ENCODE measurements at places on chromosomes 6 and 20.
A peak's percentile ranks its signal among the peaks of the same experiment; 100 is the strongest.

DNA sequence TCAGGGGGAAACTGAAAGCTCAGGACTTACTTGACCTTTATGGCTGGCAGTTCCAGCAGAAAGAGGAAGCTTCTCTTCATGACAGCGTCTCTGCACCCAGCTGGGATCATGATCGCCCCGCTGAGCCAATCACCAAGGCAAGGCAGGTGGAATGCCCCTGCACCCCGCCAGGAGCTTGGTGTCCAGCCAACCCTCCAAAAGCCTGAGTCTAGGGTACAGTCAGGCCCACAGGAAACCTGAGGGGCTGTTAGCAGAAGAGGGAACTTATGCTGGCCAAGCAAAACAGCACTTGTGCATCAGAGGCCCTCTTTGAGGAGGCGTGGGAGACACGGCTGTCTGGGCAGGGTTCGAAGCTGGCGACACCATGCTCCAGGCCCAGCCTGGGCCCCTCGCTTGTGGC lies 188.3 kb upstream of the GMDS start:
- H3K27ac ChIP-seq = no peak overlapping the region
- no peak for DNase-seq
- H3K36me3 ChIP-seq = no peaks in the 10 kb centered on the region
- H3K27me3 ChIP-seq = no peaks in the 10 kb centered on the region

GRCh38 chr20:50918403-50918802 lies 12.8 kb downstream of the ADNP start:
- no peaks in the 10 kb centered on the region for H3K36me3 ChIP-seq
- H3K4me1 ChIP-seq = peaks cover 41% of the 10 kb centered on the region
- H3K27ac ChIP-seq = no peak overlapping the region
- no peak for DNase-seq
- no peak overlapping the region for H3K4me3 ChIP-seq

- no peaks in the 10 kb centered on the region for H3K4me1 ChIP-seq
- H3K4me3 ChIP-seq = no peak overlapping the region
- no peak overlapping the region for H3K27ac ChIP-seq
- no peaks in the 10 kb centered on the region for H3K36me3 ChIP-seq
- H3K27me3 ChIP-seq = no peaks in the 10 kb centered on the region
These were observed 47.6 kb upstream of the SIM1 start for GRCh38 chr6:100512203-100512862.

DNA sequence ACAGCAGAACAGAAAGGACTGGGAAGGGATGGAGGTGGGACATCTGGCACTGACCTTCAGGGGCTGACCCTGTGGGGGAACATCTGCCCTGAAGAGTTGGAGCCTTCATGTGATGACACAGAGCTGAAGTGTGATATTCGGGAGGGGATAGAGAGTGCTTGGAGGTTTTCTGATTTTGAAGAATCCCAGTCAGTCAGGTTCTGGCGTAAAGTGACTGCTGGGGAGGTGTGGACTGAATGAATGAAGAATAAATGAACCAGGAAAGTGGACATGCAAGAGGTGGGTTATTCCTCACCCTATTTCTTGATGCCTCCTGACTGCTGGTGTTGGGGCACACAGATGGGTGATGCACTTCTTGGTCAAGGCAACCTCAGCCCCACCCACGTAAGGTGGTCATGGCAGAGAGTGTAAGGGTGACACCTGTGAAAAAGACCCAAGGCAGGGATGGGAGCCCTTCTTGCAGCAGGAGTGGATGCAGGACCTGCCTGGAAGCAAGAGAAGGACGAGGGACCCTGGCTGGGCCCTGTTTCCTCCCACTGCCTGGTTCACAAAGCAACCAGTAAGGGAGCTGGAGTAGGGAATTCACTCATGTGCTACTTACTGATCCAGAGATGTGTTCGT lies 13.1 kb downstream of the MICA start:
- H3K4me3 ChIP-seq = no peak overlapping the region
- DNase-seq = no peak
- peaks cover 45% of the 10 kb centered on the region for H3K36me3 ChIP-seq
- no peaks in the 10 kb centered on the region for H3K4me1 ChIP-seq
- no peak overlapping the region for H3K27ac ChIP-seq

DNA sequence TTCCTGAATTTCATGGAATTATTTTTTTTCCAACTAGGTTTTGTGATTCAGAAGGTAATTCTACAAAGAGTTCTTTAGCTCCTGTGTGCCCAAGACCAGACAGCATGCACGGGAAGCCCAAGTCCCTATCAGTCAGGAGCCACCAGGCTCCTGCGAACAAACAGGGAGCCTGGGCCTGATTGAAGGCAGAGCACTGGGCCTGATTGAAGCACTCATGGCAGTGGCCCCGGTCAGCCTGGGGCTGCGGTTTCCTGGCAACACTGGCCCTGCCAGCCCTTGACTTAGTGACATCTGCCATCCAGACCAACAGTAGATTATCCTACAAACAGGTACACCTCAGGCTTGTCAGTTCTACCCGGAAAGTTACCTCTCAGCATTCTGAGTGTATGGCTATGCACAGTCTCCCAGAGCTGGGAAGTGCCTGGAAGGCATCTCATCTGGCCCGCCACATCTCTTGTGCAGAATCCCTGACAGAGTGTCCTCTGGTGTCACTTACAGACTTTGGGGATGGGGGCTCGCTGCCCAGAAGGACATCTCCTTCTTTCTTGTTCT lies 133.8 kb downstream of the VEGFA start:
- no peaks in the 10 kb centered on the region for H3K36me3 ChIP-seq
- no peak for DNase-seq
- H3K4me1 ChIP-seq = peaks cover 13% of the 10 kb centered on the region
- no peak overlapping the region for H3K27ac ChIP-seq

DNA sequence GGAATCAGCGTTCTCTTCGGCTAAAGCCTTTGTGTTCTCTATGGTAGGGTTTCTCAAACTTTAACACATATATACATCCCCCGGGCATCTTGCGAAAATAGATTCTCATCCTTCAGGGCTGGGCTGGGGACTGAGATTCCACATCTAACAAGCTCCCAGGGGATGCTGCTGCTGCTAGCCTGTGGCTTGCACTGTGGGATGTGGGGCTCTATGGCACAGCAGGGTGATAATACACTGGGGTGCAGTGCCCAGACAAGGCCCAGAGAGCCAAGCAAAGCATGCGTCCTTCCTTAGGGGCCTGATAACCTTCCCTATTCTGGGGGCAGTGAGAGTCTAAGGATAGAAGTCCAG lies 102.0 kb downstream of the LAMP5 start:
- H3K27ac ChIP-seq = no peak overlapping the region
- H3K27me3 ChIP-seq = no peaks in the 10 kb centered on the region
- no peaks in the 10 kb centered on the region for H3K4me1 ChIP-seq
- H3K4me3 ChIP-seq = no peak overlapping the region

- H3K4me3 ChIP-seq = no peak overlapping the region
- DNase-seq = no peak
- no peaks in the 10 kb centered on the region for H3K27me3 ChIP-seq
- H3K4me1 ChIP-seq = no peaks in the 10 kb centered on the region
- H3K36me3 ChIP-seq = no peaks in the 10 kb centered on the region
These were observed 15.5 kb downstream of the TPD52L1 start for GRCh38 chr6:125169058-125169457.

DNA sequence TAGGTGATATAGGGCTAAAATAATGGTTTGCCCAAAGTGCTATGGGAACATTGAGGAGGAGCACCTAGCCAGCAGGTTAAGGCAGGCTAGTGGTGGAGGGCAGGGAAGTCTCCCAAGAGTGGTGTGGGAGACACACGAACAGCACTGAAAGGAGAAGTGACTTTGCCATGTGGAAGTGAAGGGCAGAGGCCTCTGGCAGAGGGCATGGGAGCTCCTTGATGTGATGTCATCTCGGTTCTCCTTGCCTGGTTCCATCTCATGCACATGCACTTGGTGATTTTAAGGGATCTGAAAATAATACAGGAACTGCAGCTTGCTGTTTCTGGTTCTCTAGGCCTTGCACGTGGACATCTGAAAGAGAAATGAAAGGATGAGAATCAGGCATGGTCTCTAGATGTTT lies 4.7 kb upstream of the MAP3K4 start:
- no peak overlapping the region for H3K4me3 ChIP-seq
- no peak for DNase-seq
- H3K27me3 ChIP-seq = no peaks in the 10 kb centered on the region
- H3K36me3 ChIP-seq = no peaks in the 10 kb centered on the region

DNA sequence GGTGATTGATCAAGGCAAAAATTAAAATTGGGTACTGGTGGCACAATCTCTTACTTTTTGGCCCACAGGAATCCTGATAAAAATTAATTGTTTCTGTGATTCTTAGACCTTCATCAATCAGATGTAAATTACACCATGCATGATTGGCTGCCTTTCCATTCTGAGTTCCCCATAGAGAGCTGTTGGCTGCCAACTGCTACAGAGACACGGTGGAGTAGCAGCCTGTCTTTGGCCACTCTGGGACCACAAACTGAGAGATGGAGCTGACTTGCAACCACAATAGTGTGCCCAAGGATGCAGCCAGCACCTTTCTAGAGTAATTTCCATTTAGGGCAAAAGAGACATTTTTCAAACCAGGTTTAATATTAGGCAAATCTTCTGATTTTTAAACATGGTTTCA lies 274.3 kb upstream of the MMS22L start:
- no peaks in the 10 kb centered on the region for H3K36me3 ChIP-seq
- H3K4me3 ChIP-seq = no peak overlapping the region
- H3K27ac ChIP-seq = no peak overlapping the region
- no peaks in the 10 kb centered on the region for H3K4me1 ChIP-seq

DNA sequence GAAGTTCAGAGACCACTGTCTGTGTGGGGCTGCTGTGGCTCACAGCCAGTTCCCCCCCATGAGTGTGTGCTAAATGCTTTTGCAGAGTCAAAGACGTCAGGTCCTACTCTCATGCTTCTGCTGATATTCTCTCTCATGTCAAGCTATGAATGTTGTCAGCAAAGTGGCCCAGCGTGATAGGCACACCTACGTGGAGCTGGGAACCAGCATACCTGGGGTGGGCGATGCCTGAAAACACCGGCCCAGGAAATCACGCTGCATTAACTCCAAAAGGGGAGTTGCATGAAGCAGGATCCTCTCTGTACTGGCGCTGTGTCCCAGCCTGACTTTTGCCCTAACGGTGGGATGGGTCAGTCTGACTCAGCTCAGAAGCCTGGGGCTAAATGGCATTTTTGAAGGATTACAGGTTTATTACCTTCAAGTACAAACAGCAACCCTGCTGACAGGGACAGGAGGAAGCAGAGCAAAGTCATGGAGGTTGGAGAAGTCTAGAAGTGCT lies 9.0 kb upstream of the MRPS10 start:
- no peak for DNase-seq
- H3K36me3 ChIP-seq = no peaks in the 10 kb centered on the region
- H3K4me3 ChIP-seq = no peak overlapping the region

DNA sequence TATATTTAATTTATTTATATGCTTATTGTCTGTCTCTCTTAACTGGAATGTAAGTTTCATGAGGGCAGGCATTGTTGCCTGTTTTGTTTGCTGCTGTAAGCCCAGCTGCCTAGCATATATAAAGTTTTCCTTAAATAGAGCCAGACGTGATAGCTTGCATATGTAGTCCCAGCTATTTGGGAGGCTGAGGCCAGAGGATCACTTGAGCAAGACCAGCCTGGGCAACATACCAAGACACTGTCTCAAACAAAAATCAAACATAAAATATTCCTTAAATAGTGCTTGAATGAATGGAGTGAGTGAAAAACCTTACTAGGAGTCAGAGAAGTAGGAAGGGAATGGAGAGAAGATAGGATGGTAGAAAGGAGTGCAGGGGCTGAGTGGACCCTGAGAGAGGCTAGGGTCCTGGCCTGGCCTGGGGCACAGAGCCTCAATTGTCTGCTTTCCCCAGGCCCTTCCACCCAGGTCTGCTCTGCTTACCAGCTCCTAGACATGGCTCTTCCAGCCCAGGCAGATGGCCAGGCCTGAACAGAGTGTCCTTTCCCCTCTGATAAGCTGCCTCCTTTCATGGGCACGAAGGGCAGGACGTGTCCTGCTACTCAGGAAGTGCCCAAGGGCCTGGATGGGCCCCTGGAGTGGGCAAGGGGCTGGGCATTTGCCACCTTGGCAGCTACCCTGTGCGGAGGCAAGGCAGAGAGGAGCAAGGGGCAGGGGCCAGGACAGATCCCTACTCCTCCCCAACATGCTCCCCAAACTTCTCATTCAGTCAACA lies 17.7 kb upstream of the BAK1 start:
- H3K27me3 ChIP-seq = no peaks in the 10 kb centered on the region
- no peaks in the 10 kb centered on the region for H3K36me3 ChIP-seq
- peak overlapping the region; percentile 92 for H3K27ac ChIP-seq
- H3K4me1 ChIP-seq = peaks cover 11% of the 10 kb centered on the region
- DNase-seq = peak; percentile 76

GRCh38 chr6:170174124-170174770 lies 116.6 kb downstream of the DLL1 start:
- H3K4me1 ChIP-seq = no peaks in the 10 kb centered on the region
- no peak overlapping the region for H3K4me3 ChIP-seq
- H3K27ac ChIP-seq = no peak overlapping the region

GRCh38 chr20:668638-669037 lies 7.0 kb downstream of the SCRT2 start:
- no peak overlapping the region for H3K4me3 ChIP-seq
- H3K4me1 ChIP-seq = peaks cover 10% of the 10 kb centered on the region
- no peaks in the 10 kb centered on the region for H3K36me3 ChIP-seq
- DNase-seq = no peak
- peaks cover 7% of the 10 kb centered on the region for H3K27me3 ChIP-seq

DNA sequence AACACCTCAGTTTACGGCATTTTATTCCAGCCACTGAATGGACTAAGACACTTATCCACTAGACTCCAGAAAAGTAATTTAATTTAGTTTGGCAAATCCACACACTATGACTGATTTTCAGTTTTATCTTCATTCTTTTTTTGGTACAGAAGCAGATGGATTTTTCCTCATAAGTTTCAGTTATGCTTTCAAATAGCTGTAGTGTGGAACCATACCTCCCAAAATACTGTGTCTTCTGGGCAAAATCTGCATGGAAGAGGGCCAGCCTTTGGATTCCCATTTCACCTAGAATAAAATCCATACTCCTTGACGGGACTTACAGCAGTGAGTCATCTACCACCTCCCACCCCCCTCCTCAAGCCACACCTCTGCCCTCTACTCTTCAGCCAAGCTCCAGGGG lies 43.0 kb downstream of the GSTA2 start:
- H3K36me3 ChIP-seq = no peaks in the 10 kb centered on the region
- H3K27ac ChIP-seq = no peak overlapping the region
- no peak for DNase-seq
- H3K27me3 ChIP-seq = no peaks in the 10 kb centered on the region
- peaks cover 9% of the 10 kb centered on the region for H3K4me1 ChIP-seq

GRCh38 chr6:28357036-28357435 lies 7.3 kb downstream of the ZKSCAN3 start:
- H3K4me1 ChIP-seq = peaks cover 21% of the 10 kb centered on the region
- no peak for DNase-seq
- no peaks in the 10 kb centered on the region for H3K27me3 ChIP-seq
- H3K36me3 ChIP-seq = peaks cover 2% of the 10 kb centered on the region
- no peak overlapping the region for H3K4me3 ChIP-seq
- H3K27ac ChIP-seq = no peak overlapping the region

- H3K27ac ChIP-seq = peak overlapping the region; percentile 100
- no peaks in the 10 kb centered on the region for H3K36me3 ChIP-seq
- H3K4me3 ChIP-seq = no peak overlapping the region
- peak; percentile 19 for DNase-seq
These were observed 83.9 kb downstream of the SESN1 start for GRCh38 chr6:109010705-109011102.

- H3K4me1 ChIP-seq = peaks cover 10% of the 10 kb centered on the region
- H3K27ac ChIP-seq = no peak overlapping the region
- no peak for DNase-seq
- peaks cover 6% of the 10 kb centered on the region for H3K36me3 ChIP-seq
- no peak overlapping the region for H3K4me3 ChIP-seq
These were observed 26.0 kb downstream of the TBC1D7 start for GRCh38 chr6:13302291-13302690.

All from thyroid gland (tissue), 4 donors.